Central memory CD4-positive, alpha-beta T cell (primary cell): ENCODE measurements at places on chromosomes 6 and 20.

- no peak for DNase-seq
These were observed 476.3 kb downstream of the PRKN start for GRCh38 chr6:162251257-162251656.

DNA sequence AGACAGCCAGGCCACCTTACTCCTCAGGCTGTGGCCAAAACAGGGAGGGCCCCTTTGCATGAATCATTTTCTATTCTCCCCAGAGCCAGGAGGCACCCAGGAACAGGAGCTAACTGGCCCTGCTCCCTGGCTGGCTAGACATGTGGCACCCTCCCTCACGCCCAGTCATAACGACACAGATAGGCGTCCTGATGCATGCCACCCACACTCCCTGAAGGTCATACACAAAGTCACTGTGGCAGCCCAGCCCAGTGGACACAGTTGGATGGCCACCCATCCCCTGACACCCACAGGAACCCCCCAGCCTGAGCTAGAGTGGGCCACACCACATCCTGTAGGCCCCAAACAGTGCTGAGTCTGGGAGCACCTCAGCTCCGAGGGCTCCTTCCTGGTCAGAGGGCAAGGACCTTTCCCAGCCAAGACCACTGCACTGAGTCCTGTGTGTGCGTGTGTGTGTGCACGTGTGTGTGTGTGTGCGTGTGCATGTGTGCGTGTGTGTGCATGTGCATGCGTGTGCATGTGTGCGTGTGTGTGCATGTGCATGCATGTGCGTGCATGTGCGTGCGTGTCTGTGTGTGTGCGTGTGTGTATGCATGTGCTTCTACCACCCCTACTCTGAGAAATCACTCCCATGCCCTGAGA, 21.6 kb downstream of the TFEB start:
- no peak for DNase-seq

DNA sequence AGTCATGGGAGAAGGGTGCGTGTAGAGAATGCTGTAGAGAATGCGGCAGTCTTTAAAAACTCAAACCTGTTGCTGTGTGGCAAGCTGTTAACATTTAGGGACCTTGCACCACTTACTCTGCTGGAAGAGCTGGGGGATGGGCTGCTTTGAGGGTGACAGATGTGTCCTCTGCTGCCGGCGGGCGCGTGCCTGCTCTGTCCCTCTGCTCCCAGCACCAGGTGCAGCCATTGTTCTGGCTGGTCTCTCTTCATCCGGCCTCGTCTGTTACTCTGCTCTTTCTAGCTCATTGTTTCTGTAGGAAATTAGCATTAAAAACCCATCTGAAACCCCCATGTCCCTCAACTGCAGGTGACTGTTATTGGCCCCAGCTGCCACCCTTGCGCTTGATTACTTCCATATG, 78.5 kb downstream of the CBFA2T2 start:
- DNase-seq = no peak

DNA sequence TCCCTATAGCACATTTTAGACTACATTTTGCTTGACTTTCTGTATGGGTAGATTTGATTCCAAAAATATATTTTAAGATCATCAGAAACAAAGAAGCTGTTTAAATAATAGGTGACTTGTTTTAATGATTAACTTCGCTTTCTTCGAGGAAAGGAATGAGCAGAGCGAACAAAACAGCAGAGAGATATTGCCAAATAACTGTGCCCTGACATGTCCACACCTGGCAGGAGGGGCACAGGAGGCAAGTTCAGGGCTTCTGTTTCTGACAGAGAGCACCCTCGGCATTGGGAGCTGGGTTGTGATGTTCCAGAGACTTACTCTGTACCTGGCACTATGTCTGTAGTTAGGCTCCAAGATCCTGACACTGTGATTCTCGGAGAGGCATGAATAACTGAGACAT, 155.7 kb upstream of the SASH1 start:
- no peak for DNase-seq

DNA sequence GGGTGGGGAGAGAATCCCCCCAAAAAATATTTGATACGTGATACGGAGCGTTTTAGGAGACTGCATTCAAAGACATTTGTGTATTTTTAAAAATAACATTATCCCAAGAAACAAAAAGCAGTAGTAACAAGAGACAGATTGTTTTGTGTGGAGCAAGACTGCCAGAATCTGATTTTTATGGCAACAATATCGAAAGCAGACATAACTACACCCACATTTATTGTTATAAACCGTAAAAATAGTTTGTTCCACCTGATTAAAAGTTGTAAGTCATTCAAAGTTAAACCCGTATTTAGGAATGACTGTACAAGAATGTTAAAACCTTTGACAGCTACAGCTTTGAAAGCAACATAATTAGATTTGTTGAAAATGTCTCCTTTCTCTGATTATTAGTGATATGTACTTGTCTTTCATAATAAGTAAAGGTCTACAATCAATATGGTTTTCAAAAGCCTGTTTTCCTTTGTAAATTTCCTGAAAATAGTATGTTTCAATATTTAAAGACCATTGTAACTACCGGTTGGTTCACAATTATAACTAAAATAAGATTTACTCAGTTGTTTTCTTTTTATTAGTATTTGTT, 2.7 kb downstream of the EYA4 start:
- DNase-seq = no peak

DNA sequence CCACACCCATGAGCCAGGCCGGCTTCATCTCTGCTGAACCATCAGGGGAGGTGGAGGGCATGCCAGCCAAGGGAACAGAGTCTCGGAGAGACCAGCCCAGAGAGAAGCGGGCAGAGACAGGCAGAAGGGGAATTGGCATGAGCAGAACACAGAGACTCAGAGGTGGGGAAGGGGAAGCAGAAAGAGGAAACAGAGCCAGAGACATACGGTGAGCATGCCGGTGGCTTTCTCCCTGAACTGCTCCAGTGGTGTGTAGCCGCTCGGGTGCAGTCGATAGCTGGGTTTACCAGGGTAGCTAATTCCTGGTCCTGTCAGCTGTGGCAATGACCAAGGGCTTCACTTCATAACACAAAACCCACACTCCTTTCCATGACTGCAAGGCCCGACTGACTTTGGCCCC, 83.6 kb upstream of the CCDC167 start:
- DNase-seq = no peak

DNA sequence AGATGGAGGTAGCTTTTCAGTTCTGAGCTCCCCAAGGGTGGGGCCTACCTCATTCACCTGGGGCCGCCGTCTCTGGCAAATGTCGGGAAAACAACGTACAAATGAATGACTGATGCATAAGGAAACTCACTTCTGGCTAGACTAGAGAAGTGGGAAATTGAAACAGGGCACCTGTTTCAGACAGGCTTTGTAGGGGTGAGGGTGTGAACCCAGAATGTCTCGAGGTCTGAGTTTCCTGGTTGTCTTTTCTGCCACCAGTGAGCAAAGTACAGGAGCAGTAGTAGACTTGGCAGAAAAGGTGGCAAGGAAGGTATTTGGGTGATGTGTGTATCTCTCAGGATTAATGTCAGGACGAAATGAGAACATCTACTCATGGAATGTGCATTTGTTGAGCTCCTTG, 308.5 kb downstream of the CLIC5 start:
- DNase-seq = no peak

DNA sequence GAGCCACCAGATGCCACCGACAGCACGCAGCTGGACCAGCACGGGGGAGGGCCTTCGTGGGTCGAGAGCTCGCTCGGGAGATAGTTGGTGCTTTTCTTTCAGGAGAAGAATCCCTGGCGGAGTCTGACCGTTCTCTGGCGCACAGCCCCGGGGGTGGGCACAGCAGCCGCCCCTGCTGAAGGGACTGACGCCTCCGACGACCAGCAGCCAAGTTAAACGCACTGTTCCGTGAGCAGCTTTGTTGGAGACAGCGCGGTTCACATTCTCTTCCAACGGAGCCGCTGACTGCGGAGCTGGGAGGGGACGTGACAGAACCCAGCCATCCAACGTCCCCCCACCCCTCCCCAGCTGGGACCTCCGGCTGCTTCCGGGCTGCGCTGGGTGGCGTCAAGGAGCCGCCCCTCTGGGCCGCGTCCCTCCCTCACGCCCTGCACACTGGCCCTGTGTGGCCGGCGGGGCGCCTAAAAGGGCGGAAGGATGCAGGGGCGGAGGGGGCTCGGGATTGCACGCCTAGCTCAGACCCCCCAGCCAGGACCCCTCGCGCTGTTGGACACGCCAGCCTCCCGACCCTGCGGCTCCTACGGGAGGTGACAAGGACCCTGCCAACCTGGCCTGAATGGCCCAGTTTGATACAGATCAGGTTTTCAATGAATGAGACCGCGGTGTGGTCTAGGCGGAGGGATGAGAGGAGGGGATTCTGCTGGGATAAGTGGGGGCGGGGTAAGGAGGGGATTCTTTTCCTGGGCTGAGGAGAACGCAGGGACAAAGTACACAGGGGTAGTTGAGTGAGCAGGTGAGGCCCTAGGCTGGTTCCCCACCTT, 36.4 kb upstream of the KHDC1 start:
- no peak for DNase-seq

DNA sequence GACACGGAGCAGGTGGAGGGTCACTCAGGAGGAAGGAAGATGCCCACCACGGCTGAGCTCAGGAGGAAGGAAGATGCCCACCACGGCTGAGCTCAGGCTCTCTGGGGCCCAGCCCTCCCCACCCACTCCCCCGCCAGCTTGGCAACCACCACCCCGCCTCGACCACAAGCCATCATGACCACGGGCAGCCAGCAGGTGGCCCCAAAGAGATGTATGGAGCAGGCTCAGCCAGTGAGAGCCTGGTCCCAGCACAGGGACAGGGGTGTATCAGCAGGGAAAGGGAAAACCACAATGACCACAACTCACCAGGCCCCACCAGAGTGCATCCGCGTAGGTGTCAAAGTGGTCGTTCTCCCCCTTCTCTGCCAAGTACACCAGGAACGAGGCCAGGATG, 30.4 kb downstream of the KCNQ2 start:
- DNase-seq = peak; percentile 44

DNA sequence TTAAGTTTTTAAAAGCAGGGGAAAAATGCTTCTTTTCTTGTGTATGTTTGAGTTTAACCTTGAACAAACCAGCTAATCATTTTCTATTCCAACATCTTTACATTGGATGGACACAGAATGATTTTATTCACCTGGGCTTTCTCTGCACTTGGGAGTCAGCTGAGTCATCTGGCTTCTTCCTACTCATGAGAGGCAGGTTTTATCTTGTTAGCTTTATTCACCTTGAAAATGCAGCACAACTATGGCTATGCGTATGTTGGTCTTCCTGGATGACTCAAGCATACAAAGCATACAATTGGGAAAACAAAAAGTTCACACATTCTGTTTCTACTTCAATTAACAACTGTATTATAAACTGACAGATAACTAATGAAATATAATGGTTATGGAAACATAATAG, 737.7 kb downstream of the FRK start:
- DNase-seq = no peak

- no peak for DNase-seq
These were observed 350.4 kb downstream of the BCKDHB start for GRCh38 chr6:80456724-80457438.

DNA sequence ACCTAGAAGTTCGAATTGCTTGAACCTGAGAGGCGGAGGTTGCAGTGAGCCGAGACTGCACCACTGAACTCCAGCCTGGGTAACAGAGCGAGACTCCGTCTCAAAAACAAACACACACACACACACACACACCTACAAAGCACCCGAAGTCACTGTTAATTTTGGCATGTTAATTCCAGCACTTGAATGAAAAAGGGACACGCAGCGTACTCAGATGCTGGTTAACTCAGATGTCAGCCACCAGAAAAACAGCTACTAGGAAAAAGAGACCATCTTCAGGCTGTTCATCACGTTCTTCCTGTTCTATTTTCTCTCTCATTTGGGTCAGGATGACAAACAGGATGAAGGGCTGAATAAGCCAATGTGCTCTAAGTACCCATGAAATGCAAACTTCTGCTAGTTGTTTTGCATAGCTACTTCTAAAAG, 46.9 kb downstream of the BLOC1S5 start:
- DNase-seq = no peak

DNA sequence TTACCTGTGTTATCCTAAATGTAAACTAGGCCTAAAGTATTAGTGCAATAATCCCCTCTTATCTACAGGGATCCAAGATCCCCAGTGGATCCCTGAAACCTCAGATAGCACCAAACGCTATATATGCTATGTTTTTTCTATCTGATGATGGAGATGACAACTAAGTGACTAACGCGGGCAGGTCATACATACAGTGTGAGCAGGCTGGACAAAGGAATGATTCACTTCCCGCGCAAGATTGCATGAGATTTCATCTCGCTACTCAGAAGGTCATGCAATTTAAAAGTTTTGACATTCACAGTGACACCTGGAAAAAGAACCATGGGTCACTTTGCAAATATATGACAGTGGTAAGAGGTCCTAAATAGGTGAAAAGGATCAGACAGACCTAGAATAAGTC, 875.9 kb downstream of the HACE1 start:
- DNase-seq = no peak

DNA sequence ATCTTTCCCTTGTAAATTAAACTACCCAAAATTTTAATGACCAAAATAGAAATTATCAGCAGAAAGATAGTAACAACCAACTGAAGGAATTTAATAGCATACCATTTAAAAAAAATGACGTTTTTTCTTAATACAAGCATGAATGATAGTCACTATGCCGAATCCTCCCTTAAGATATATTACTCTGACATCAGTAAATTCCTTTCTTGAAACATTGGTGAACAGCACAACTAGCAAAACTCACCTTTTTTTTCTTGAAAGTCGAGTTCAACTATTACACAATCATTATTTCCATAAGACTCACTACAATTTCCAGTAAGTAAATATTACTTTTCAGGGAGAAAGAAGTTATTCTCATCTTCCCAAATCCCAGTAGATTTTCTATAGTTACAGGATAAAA, 433.2 kb downstream of the GRIK2 start:
- no peak for DNase-seq

DNA sequence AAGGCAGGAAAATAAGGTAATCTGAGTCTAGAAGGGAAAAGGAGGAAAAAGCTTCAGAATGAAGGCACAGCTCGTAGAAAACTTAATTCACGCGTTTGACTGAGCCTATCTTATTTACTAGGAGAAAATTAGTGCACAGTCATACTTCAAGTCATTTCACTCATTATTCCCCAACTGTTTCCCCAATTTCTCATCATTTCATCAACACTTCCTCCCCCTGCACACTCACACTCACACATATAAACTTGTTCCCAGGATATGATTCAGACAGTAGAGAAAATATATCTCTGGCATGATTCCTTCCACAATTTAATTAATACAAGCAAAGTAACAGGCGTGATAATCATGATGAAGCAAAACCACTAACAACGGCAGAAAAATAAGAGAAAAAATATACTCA, 94.5 kb upstream of the F13A1 start:
- no peak for DNase-seq

GRCh38 chr6:30700340-30700739, 9.6 kb upstream of the NRM start:
- DNase-seq = no peak

DNA sequence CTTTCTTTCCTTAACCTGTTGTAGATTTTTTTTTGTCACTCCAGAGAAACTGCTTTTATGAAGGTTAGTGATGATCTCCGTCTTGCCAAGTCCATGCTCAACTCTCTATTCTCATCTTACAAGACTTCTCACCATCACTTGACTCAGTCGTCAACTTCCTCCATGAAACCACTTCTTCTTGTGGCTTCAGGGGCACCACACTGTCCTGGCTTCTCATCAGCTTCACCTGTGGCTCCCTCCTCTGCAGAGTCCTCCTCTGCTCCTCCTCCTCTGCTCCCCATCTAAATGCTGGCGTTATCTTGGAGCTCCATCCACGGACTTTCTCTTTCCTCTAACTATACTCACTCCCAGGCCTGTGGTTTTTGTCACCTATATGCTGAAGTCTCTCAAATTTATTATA, 187.5 kb downstream of the BACH2 start:
- no peak for DNase-seq
